Caki2 (cell line): ENCODE measurements at places on chromosomes 11 and 22.

- DNase-seq, result no peak
Observed at GRCh38 chr11:131817687-131818188, 447.3 kb downstream of the NTM start.

- DNase-seq, result peak; percentile 63
Observed at GRCh38 chr11:68008381-68009337, 1.5 kb upstream of the ALDH3B1 start.

GRCh38 chr11:2321311-2321683 lies 19.5 kb downstream of the TSPAN32 start:
- DNase-seq, result no peak

GRCh38 chr11:116267146-116267545 lies 505.6 kb downstream of the BUD13 start:
- no peak for DNase-seq

GRCh38 chr11:66907751-66908630 lies 50.2 kb downstream of the PC start:
- peak; percentile 30 for DNase-seq

DNA sequence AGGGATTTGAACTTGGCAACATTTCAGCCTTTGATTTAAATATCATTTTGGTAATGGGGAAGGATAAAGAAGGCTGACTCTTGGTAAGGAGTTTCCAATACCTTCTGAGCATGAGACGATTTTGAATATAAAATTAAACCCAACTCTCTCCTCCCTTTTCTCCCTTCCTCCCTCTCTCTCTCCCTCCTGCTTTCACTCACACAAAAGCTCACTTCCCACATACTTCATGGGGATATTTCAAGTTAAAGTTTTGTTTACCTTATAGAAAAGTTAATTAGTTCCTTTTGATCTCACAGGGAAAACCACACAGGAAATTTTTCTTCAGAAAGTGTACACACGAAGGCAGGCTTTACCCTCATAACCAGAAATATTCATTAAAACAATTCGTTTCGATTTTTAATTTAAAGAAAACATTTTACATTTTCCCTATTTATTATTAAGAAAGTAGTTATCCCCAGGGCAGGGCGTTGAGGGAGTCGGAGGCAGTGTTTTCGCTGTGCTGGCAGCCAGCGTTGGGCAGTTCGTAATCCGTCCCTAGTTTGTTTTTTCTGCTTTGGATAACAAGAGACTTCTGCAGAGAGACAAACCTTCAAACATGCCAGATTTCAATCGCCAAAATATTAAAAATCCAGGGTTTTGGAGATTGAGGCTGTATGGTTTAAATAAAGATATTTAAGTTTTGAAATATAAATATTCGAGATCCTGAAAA lies 25.3 kb upstream of the ALX4 start:
- no peak for DNase-seq

GRCh38 chr11:19805376-19805775 lies 92.7 kb downstream of the NAV2 start:
- DNase-seq, result no peak

DNA sequence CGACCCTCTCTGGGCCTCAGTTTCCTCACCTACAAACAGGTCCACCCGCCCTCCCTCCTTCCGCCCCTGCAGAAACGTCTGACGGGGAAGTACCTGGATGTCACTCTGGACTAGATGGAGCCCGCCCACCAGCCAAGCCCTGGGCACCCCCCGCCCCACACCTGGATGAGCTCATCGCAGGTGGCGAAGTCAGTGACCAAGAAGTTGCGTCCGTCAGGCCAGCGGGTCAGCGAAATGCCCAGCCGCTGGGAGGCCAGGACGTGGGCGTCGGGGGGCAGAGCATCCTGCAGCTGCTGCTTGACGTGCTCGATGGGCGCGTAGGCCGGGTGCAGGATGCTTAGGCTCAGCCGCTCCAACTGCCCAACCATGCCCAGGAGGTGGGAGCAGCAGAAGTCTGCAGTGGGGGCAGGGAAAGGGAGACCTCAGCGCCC lies 897 bp downstream of the PNPLA5 start:
- DNase-seq, result no peak

DNA sequence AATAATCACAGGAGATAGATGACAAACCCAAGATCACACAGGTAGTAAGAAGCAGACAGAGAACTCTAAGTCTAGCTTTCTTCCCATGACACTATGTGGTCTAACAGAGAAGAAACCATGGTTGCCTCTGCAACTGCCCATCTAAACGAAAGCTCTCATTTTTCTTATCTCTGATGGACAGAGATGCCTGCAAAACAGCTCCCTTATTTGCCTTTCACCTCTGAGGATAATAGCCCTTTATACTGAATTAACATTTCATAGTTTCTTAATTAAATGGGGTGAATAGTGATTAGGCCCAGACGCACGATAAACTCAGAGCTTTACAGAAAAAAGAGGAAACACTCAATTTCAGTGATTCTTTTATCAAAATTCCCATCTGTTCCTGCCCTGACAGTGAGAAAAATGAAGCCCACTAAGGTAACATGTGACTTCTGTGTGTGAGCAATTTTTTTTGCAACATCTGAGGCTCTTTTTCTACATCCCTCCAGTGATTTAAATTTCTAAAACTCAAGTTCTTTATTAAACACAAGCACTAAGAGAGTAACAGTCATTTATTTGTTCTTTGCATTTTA lies 24.6 kb downstream of the OR2AG2 start:
- DNase-seq, result no peak

- DNase-seq, result no peak
Observed at GRCh38 chr22:46835693-46836092, 73.2 kb downstream of the TBC1D22A start.

DNA sequence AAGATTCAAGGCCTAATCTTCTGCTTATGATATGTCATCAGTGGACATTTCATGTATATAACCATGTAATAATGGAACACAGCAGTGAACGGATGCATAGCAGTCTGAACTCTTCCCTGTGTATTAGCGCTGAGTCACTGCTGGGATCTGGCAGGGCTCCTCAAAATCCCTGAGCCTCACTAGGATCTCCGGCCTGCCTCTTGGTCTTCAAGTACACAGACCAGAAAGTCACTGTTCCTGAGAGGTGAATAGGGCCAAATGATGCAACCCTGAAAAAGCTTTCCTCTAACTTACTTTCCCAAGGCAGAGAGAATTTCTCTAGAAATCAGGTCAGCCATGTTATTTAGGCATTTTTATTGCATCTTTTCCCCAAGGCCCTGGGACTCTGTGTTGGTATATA lies 35.0 kb downstream of the POU2AF1 start:
- DNase-seq, result no peak

DNA sequence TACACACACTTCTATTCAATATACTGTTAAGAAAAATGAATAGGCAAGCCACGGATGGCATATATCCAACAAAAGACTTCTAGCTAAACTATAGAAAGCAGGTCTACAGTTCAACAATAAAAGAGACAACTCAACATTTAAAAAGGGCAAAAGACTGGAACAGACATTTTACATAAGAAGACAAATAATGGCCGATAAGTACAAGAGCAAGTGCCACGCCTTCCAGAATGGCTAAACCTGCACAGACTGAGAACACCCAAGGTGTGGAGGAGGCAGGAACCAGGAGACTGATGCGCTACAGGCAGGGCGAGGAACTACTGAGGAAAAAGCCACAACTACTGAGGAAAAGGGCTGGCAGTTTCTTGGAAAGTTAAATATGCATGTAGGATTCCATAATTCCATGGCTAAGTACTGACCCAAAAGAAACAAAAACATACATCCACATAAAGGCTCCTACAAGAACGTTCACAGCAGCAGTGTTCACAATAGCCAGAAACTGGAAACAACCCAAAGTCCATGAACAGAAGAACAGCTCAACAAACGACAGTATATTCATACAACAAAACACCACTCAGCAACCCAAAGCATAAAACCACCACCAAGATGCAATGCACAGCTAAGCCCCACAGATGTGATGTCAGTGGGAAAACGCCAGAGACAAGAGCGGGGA lies 9.6 kb upstream of the MOB2 start:
- no peak for DNase-seq
